ENCODE measurements at places on chromosomes 16 and 17.

GRCh38 chr16:80198311-80199299, 342.2 kb upstream of the DYNLRB2 start:
- no peak for DNase-seq

- DNase-seq = no peak
Measured at GRCh38 chr16:82544378-82545160, 82.2 kb upstream of the CDH13 start.

- DNase-seq = no peak
Measured at GRCh38 chr16:69111876-69112230, 6.4 kb downstream of the HAS3 start.

- DNase-seq = no peak
Measured at GRCh38 chr17:18278867-18279266, 18.4 kb downstream of the MIEF2 start.

DNA sequence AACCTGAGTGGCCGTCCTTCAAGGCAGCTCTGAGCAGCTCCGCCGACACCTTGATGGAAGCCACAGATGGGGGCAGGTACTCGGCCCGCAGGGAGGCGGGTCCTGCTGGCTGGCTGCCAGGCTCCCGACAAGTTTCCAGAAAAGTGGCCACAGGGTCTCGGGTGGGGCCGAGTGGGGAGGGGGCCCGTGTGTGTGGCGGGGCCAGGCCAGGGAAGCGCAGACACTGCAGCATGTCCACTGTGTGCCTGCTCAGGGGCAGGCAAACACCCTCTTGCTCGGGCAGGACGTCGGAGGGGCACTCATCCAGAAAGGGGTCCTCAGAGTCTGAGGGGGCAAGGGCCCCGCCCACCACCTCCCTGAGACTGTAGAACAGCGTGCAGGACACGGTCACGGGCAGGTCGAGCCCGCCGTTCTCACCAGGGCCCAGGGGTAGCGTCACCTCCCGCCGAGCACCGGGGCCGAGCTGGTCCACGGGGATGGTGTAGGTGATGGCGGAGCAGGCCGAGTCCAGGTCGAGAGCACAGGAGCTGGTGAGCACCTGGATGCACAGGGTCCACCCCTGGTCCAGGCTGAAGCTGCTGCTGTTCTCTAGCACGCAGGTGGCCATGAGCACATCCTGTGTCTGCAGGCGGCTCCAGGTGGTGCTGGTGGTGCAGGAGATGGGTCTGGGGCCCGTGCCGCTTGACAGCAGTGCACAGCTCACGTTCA, 5.1 kb downstream of the FAAP100 start:
- DNase-seq = no peak

DNA sequence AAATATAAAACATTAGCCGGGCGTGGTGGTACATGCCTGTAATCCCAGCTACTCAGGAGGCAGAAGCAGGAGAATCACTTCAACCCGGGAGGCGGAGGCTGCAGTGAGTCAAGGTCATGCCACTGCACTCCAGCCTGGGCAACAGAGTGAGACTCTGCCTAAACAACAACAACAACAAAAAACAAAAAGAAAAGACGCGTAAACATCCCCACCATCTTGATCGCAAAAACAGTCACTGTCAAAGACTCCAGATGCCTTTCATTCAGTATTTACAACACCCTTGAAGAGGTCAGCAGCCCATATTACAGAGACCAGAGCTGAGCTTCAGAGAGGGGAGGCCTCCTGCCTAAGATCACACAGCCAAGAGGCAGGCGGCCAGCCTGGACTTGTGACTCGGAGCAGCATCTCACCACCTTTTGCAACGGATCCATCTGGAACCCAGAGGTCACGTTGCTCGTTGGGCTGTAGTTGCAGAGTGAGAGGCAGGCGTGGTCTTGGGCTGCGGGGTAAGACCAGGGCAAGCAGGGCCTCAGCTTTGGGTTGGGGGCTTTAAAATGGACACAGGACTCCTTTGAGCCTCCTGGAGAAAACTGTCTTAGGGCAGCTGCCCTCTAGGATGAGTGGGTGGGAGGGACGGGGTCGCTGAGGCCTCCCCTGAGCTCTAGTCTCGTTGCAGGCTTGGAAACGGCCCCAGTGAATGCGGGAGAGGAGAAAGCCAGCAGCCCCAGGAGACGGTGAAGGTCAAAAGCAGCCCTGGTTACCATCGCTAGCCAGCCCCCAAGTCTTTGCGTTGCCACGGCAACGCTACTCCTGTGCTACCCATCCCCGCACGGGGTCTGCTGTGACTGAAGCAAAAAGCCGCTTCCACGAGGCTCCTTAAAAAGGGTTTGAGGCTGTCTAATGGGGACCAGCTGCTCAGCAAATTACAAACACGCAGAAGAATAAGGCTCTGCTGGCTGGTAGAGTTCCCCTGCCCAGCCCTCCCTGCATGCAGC, 26.1 kb downstream of the LGALS3BP start:
- DNase-seq = no peak

- no peak for DNase-seq
Measured at GRCh38 chr16:68954911-68955635, 111.7 kb downstream of the TANGO6 start.

GRCh38 chr16:51436742-51437141, 285.7 kb upstream of the SALL1 start:
- no peak for DNase-seq

GRCh38 chr17:6073620-6074019, 3.4 kb downstream of the WSCD1 start:
- no peak for DNase-seq

DNA sequence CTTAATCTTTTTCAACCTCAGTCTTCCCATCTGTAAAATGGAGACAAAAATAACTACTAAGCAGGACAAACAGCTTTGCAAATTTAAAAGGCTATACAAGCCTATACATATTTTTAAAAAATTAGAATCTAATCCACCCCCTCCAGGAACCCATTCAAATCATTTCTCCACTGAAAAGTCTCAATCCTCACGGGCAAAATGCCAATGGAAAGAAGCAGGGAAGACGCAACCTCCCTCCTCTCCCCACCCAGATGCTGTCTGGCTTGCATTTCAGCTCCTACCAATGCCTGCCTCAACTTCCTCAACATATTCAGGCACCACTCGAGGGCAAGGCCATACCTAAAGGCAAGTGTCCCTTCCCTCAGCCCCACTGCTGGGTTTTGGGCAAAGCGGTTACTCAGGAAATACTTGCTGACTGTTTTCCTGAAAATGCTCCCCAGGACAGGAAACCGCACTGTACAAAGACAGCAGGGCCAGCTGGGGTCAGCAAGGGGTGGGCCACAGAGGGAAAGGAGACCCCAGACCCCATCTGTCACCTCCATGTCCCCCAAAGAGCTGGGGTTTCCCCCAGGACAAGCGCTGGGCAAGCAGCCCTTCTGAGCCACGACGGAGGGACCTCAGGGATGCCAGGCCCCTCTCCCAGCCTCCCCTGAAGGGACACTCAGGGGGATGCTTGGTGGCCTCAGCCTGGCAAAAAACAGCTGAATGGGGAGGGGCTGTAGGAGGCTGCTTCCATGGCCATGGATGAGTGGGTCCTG, 47.7 kb upstream of the DOC2B start:
- DNase-seq = no peak

DNA sequence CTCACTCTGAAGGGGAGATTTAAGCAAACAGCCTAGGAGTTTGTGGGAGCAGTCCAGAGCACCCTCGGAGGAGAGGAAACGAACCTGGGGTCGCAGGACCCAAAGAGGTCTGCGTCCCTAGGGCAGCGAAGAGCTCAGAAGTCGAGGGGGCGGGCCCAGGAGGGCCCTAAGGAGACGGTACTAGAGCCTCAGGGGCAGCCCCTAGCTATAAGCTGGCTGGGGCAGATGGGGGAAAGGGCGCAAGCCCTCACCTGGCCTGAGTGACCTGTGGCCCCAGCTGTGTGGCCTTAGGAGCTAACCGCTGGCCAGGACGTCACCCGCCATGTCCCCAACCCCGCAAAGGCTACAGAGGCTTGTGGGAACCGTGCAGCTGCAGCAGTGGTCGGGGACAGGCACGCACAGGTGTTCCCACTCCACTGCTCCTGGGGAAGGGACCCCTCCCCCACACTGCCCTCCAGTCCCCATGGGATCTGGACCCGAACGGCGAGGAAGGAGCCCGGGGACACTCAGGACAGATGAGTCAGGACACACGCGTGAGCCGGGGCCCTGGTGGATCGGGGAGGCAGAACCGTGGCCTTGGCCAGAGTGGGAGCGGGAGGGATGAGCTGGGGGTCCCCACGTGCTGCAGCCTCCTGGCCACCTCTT, 2.0 kb upstream of the CTRB2 start:
- DNase-seq = no peak

- DNase-seq = no peak
Measured at GRCh38 chr17:28320215-28321061, 1.4 kb downstream of the TMEM97 start.

GRCh38 chr17:56300144-56300543, 146.9 kb downstream of the ANKFN1 start:
- no peak for DNase-seq

DNA sequence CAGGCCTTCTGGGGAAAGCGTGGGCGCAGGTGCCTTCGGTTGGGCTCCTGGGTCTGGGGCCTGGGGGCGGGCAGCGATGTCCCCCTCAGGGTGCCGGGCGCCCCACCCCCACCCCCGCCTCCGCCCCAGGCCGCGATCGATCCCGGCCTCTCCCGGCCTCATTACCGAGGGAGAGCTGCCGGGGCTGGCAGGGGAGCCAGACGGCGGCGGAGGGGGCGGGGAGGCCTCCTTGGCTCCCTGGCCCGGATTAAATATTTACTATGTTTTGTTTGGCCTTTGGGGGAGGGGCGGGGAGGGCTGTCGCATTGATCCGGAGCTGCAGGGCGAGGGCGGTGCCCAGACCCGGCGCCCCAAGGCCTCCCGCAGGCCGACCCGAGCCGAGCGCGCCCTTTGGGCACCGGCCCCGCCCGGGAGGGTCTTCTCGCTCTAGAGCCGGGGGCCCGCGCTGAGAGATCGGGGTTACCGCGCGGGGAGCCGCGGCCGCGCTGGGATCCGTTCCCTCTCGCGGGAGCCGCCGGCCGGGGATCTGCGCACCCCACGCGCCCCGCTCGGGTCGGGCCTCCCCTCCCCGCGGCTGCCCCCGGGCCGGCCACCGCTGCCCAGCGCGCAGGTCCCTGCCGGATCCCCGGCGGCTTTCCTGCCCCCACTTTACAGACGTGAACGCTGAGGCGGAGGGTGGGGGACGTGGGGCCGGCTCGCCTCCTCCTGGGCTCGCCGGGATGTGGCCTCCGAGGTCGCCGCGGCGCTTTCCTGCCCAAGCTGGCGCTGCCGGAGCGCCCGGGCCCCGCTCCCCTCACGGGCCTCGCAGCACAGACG, 27.0 kb downstream of the RTN4RL1 start:
- DNase-seq = no peak

GRCh38 chr16:84922351-84923120, 88.8 kb downstream of the ZDHHC7 start:
- no peak for DNase-seq

- no peak for DNase-seq
Measured at GRCh38 chr17:74527081-74527480, 4.2 kb downstream of the CD300LB start.

- DNase-seq = no peak
Measured at GRCh38 chr17:8162233-8162996, at the start of gene VAMP2. Gene VAMP2, minus strand, starts transcription at chr17:8162948. Its CDS starts 69 bp downstream, at chr17:8162879.

DNA sequence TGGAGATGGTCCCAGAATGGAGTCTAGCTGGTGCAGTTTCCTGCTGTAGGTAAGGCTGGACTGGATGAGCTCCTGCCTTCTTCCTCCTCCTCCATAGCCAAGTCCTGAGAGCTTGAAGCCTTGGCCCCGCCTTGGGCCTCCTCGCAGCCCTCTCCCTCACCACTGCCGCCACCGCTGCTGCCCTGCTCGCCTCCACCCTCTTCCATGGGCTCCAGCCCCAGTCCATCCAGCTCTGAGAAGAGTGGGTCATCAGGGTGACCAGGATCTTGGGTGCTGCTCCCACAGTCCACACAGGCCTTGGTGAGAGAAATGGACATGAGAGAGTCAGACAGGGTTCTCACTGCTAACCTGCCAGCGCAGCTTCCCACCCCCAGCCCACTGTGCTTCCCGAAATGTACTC, 11.2 kb downstream of the PER1 start:
- no peak for DNase-seq

GRCh38 chr17:77320485-77321256, 179.9 kb downstream of the SEC14L1 start:
- no peak for DNase-seq

DNA sequence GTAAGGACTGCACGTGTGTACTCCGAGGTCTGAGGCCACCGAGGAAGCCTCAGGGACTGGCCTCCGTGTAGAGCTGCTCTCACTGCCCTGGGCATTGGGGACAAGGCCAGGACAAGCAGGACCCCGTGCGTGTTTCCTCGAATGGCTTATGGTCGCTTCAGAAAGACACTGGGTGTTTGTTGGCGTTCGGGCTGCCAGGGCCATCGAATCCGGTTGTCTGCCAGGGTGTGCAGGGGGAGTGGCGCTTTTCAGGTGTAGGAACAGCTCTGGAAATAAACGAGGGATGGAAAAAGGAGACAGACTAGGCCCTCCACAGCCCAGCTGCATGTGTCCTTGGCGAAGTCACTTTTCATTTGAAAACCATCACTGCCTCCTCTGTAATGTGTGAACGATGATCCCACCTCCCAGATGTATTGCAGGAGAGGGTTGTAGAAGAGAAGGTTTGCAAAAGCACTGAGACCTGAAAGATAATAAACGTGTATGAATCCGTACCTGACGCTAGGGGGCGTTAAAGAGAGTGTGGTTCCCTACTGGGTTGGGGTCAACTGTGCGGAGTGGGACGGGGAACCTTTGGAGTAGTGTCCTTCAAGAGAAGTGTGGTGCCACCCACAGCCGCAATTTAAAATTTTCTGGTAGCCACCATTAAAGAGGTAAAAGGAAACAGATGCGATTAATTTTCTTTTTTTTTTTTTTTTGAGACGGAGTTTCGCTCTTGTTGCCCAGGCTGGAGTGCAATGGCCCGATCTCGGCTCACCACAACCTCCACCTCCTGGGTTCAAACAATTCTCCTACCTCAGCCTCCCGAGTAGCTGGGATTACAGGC, 2.1 kb upstream of the ZSCAN10 start:
- DNase-seq = no peak

DNA sequence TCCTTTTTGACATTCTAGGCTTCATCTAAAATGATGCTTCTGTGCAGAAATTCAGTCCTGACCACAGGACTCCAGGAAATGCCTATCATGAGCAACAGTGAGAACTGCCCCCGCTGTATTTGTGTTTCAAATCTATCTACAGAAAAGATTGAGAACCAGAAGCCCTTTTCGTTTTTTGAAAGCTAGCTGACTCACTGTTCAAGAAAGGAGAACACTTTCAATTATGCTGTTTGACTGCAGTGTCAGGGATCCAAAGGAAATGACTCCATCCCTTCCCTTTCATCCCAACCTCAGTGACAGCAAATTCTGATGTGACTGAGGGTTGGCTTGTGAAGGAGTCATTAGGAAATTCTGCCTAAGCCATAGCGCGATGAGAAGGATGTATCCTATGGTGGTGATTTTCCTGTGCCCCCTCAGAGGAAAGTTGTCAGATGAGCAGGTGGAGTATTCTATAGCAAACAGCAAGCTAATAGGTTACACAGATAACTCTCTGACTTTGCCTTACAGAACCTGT, 622.3 kb downstream of the TMEM114 start:
- DNase-seq = no peak

GRCh38 chr17:19991252-19991885, 13.7 kb upstream of the AKAP10 start:
- DNase-seq = no peak
